NCI-H446 (cell line): ENCODE measurements at places on chromosomes 4 and X.
A peak's percentile ranks its signal among the peaks of the same experiment; 100 is the strongest.

DNA sequence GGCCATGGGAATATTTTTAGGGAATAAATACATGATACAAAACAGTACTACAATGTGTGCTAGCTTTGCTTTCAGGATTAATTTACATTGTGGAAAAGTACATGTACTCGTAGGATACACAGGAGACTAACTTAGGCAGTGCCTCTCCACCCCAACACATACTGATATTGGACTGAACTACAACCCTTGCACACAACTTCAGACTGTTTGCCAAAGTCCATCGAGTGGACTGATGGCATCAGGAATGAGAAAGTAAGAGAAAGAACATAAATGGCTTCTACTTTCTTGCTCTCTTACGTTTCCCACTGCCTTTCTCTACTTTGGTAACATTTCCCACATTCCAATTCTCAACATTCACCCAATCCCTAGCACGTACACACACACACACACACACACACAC lies 130.1 kb downstream of the RNF150 start:
- DNase-seq: no peak

DNA sequence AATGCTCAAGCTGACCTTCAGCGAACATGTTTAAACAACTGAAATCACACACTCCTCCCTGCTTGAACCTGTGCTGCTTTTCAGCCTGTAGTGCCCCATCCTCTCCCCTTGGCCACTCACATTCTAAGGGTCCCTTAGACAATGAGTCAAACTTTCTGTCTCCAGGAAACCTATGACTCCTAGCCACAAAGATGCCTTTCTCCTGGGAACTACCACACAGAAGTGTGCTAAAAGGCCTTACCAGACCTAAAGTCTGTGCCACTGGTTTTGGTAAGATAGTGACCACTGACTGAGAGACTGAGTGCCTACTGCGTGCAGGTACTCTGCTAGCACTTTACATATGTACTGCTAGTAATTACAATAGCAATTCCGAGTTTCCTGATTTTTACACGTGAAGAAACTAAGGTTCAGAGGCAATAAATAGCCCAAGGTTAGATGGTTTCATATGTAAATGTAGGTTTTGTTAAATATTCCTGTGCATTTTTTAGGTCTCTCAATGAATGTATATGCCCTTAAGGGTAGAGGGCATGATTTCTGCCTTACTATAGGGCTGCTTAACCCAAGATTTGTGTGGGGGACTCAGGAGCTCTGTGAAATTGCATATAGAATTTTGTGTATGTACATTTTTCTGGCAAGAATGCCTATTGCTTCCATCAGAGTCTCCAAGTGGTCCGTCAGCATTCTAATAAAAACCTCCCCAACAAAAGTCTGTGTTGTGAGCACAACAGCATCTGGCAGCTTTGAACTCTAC lies 71.1 kb downstream of the NSG1 start:
- no peak for DNase-seq

DNA sequence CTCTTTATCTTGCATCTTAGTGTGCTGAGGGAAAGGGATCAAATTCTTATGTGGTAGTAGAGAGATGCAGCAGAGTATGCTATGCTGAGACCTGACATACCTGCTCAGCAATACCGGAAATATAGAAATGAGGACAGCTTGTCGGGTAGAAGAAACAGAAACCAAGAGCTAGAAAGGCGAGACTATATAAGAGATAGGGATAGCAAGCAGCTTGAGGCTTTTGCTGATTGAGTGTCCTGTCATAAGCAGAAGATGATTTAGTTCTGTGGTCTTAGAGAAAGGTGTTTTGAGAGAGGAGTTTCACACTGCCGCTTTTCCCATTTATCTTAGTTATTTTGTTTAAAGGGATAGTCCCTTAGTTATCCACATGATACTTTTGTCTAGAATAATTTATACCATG lies 31.7 kb downstream of the USP9X start:
- DNase-seq: no peak

- no peak for DNase-seq
Measured at GRCh38 chrX:20433388-20433775, 166.7 kb upstream of the RPS6KA3 start.

DNA sequence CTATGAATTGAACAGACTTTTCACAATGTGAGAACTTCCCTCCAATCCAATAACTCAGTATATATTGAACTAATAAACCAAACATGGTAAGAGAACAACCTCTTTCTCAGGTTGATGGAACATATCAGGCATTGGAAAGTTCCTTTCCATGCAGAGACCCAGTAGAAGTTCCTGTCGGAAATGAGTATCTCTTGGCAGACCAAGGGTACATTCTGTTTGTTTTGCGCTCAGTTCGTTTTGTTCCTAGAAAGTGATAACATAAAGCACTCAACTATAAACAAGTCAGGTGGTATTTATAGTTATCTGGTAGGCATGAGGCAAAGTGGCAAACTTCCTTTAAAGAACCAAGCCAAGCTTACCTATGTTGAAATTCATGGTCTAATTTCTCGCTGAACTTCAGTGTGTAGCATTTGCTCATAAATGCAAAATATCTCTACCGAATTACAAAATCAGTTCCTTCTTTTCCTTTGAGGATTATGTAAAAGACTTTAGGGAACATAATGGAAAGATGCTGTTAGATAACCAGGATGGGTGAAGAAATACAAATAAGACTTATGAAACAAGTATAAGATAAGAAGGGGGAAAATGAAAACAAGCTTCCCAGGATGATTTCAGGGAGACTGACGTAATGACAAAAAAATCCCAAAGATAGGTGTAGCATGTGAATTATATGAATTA lies 120.3 kb downstream of the ARHGAP24 start:
- no peak for DNase-seq

- DNase-seq: no peak
Measured at GRCh38 chr4:84803720-84804119, 162.8 kb downstream of the WDFY3 start.

DNA sequence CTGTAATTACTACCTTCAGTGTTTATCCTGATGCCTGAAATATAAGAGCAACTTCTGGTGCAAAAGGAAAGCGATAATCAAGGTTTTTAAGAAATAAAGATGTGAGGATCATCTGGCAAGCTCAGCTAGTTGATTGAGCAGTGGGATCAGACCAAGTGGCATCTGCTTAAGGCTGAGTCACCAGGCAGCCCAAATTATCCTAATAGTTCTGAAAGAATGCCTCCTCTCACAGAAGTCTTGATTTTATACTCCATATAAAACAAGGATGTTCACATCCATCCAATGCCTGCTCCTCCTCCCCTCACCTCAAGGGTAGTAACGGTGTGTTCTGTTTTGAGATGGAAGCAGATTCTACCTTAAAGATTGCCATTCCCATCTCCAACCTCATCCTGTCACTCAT lies 134.5 kb upstream of the RASGEF1B start:
- DNase-seq: no peak

- no peak for DNase-seq
Measured at GRCh38 chr4:126708716-126709115, 924.0 kb upstream of the INTU start.

GRCh38 chrX:15960237-15960636 lies 105.6 kb upstream of the AP1S2 start:
- DNase-seq: no peak

DNA sequence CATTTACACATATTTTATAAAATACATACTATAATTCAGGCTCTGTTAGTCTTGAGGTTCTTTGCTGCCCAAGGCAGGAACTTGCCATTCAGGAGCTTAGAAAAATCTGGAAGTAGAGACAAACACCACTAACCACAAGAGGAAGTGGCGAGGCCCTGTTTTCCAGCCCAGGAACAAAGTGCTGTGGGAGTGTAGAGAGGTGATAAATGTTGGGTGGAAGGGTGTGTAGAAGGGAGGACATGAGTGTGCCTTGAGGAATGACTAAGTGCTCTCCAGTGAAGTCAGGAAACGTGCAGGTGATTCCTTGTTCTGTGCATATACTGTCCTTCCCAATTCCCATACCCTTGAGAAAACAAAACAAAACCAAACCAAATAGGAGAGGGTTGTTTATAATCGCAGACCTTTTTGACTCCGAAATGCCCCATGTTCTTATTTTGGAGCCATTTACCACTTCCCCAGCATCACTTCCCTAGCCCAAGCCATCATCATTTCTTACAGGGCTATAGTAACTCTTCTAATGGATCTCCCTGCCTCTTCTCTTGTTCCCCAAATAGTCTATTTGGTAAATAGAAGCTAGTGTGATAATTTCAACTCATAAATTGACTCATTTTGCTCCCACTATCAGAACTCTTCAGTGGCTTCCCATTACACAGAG lies 83.2 kb downstream of the GPAT3 start:
- DNase-seq: no peak

GRCh38 chr4:150033901-150034300 lies 44.3 kb upstream of the DCLK2 start:
- peak; percentile 81 for DNase-seq

DNA sequence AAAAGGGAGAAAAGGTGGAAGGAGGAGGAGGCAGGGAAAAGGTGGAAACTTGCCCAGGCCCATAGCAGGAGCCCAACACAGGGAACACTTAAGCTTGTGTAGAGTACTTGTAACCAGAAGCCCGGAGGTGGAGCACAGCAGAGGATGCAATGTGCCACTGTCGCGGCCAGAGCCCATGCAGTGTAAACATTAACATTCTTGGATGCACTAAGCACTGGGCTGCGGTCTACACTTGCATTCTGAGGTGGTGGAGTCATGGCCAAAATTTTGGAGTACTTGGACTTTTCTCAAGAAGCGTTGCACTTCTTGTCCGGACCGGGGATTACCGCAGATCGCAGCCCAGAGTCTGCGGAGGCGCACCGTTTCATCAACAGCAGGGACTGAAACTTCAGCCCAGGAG lies 4.5 kb upstream of the RHOXF1 start:
- no peak for DNase-seq

GRCh38 chr4:75841641-75842520 lies 60.4 kb downstream of the PPEF2 start:
- no peak for DNase-seq

DNA sequence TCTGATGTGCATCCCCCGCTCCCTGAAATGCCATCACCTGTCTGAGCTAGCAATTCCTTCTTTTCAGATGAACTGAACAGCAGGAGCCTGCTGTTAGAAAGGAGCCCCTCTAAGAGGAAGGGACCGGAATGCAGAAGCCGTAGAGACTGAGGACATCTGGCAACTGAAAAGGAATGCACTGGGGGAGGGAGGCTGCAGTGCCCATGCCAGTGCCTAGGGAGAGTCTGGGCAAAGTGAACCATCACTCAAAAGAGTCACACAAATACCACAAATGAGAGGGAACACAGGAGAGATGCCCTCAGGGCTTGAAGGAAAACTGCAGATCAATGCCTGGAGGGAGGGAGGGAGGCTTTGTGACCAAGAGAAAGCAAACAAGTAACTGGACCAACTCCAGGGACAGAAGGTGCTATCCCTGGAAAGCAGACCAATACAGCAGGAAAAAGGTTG lies 93.9 kb upstream of the CBR4 start:
- DNase-seq: peak; percentile 65

DNA sequence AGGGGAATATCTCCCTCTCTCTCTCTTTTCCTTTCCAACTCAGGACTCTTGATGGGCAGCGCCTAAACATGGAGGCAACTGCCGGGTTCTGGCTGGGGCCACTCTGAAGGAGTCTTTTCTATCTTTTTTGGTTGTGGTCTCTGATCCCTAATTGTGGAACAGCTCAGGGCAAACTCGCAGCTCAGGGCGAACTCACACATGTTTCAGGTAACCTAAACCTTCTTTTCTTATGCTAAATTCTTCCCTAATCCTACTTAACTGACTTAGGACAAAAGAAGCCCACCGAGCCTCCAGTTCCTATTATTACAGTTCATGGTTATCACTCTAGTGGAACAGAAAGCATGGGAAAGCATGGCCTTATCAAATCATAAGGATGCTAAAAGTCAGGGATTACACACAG lies 21.3 kb downstream of the ETDA start:
- no peak for DNase-seq

- DNase-seq: peak; percentile 28
Measured at GRCh38 chr4:41644288-41644914, 104.1 kb downstream of the PHOX2B start.

DNA sequence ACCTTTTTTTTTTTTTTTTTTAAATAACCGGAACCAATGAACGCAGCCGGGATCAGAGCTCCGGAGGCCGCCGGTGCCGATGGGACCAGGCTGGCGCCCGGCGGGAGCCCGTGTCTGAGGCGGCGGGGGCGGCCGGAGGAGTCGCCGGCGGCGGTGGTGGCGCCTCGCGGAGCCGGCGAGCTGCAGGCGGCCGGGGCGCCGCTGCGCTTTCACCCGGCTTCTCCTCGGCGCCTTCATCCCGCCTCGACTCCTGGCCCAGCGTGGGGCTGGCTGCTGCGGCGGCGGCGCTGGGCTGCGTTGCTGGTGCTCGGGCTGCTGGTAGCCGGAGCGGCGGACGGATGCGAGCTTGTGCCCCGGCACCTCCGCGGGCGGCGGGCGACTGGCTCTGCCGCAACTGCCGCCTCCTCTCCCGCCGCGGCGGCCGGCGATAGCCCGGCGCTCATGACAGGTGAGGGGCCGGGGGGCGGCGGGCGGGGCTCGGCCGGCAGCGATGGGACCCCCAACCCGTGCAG lies 337 bp downstream of the STIM2 start:
- no peak for DNase-seq

- DNase-seq: no peak
Measured at GRCh38 chrX:66632981-66633380, 5.9 kb downstream of the EDA2R start.

GRCh38 chr4:92969650-92970379 lies 666.0 kb downstream of the GRID2 start:
- DNase-seq: peak; percentile 9

DNA sequence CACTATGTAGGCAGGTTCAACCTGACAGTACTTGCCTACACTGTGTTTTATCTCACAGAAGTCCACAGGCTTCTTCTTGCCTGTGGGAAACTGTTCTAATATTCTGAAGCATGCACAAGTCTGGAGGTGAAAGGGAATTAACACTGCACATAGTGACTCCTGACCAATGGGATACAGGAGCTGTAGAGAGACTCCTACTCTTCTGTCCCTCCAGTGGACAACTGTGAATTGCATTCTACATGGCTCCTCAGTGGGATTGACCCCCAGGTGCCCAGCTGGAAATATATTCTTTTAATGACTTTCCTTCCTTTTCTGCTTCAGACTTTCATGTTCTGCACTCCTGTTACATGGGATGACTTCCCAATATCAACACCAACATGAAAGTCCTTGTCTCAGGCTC lies 8.2 kb upstream of the YIPF6 start:
- peak; percentile 7 for DNase-seq
